ENCODE measurements at places on chromosomes 5 and 9.

GRCh38 chr9:19498015-19498414 lies 89.2 kb downstream of the ACER2 start:
- DNase-seq, result no peak

GRCh38 chr5:143052967-143053682 lies 282.9 kb downstream of the ARHGAP26 start:
- DNase-seq, result no peak

GRCh38 chr5:107232293-107232692 lies 438.4 kb downstream of the EFNA5 start:
- DNase-seq, result no peak

- no peak for DNase-seq
Measured at GRCh38 chr9:78707080-78707479, 410.2 kb downstream of the PSAT1 start.

GRCh38 chr9:13151489-13151888 lies 128.0 kb downstream of the MPDZ start:
- DNase-seq, result no peak

GRCh38 chr5:137252512-137252911 lies 246.6 kb downstream of the SPOCK1 start:
- no peak for DNase-seq

DNA sequence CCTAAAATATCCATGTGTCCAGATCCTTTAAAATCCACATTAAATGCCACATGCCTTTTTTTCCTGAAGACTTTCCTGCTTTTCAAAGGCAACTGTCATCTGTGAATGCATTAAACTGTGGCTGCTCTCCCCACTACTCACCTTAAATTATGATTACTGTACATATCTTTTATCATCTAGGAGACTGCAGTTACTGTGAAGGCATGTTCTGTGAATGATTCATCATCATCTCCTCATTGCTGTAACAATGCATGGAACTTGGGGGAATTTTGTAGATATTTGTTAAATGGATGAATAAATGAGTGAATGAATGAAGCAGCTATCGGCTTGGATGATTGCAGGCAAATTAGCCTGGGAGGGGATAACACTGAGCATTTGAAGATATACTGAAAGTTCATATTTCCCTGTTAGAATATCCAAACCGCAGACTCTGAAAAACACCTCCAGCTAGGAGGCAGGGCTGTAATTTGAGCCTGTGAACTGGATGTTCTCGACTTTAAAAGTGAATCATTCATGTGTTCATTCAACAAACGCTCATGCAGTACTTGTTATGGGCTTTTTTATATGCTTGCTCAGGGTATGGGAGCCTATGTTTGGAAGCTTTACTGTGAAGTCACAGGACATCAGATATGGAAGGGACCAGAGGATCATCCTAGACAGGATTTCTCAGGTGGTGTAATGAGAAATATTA lies 519.2 kb downstream of the KIF4B start:
- DNase-seq, result no peak

GRCh38 chr9:13137426-13137825 lies 142.1 kb downstream of the MPDZ start:
- DNase-seq, result no peak

GRCh38 chr9:107637421-107638420 lies 148.2 kb upstream of the KLF4 start:
- peak; percentile 100 for DNase-seq
